ENCODE measurements at places on chromosomes 6 and 20. TPM values are rescaled to one million over a fixed set of nuclear protein-coding genes. Genes with fewer than 3 reads are reported as not detected.

The ADGRG6 gene
- 0.42 TPM for polyA plus RNA-seq

The GJA10 gene
- not detected for polyA plus RNA-seq

- DNase-seq = no peak
These were observed 246.1 kb downstream of the BMP7 start for GRCh38 chr20:57020364-57020763.

DNA sequence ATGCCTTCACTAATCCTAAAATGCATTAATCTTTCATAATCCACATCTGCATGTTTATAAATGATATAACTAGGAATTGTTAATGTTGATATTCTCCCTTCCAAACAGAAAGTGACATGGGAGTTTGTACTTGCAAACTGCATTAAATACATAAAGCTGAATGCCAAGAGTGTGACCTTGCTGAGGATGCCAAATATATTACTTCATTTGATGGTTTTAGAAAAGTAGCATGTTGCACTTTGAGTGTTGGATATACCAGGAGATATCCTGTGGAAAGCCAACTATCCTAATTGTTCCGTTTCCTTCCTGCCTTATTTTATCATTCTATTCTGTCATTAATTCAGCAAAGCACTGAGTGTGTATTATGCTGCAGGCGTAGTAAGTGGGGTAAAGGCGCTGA, 229.8 kb downstream of the TMEM242 start:
- no peak for DNase-seq

The STMND1 gene
- polyA plus RNA-seq = 4.0 TPM

GRCh38 chr6:166494757-166495486, 91.6 kb downstream of the RAMACL start:
- DNase-seq = peak; percentile 54

DNA sequence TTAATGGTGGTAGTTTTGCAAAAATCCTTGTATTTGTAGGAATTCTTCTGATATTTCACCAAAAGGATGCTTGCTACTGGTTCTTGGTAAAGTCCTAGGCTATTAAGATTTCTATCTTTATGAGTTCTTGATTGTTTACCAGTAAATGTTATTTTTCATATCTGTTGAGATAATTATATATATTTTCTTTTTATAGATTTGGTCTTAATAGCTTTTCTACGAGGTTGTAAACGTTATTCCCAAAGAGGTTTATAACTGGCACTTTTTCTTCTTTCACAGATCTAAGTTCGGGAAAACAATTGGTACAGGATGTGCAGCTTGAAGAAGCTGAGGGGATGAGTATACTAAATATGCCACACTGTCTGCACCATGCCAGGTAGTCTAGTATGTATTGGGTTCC, 55.1 kb upstream of the HBS1L start:
- no peak for DNase-seq
